ENCODE measurements at places on chromosomes 7 and 10.

GRCh38 chr7:24703296-24703695 is 54.0 kb downstream of the GSDME start:
- DNase-seq: no peak

DNA sequence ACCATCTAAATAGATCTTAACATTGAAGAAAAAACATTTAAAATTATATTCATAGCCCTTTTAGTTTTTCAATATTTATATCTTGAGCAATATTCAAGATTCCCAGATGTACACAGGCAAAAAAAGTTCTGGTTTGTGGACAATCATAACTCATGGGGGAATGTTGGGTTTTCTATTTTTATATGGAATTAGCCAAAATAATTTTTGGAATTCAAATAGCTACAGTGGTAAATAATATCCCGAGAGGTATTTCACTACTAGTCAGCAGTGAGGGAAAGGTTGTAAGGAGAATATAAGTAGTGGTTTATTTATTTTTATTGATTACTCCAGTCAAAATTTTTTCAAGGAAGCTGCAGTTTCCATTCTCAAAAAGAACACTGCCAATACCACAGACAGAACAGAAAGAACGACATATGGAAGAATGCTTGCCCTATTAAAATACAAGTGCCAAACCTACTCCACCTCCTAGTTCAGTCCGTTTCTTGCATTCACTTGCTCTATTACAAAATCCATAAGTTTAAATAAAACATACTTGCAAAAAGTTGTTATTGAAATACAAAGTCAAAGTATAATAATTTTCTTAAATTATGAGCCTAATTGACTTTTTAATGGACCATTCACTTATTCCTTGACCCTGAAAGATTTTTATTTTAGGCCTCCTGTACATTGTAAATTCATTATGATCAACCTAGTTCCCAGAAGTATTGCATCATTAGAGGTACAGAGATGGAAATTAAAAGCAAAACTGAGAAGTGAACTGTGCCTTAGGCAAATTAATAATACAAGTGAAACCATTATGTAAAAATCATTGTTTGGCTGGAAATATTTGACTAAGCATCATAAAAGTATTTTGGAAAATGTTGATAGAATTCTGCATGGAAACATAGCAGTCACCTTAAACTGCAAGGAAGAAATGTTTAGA is 533.2 kb downstream of the PARD3 start:
- no peak for DNase-seq

DNA sequence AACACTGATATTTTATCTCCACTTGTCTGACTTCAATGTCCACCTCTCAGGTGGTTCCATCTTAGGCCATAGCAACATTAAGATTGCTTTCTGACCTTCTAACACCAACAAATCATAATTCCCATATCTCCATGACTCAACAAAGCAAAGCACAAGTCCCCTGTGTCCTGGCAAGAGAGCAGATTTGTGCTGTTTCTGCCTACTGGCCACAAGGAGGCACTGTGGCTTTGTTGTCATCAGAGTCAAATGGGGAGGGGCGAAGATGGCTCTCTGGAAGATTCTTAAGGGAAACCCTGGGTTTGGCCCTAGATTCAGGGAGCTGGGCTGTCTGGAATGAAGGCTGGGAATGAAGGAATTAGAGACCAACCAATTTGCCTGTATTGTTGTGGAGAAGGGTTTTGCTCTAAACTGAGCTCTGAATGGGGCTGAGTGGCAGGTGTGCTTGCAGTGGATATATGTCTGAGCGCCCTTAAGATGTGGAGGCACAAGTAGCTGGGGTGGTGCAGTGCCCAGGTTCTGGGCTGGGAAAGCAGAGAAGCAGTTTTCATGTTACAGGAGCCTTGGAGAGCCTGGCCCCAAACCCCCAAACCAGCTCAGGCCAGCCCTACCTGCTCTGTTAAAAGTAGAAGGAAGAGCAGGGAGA is 154.8 kb upstream of the PRSS58 start:
- peak; percentile 4 for DNase-seq

- no peak for DNase-seq
These were observed 1.7 kb upstream of the SH2B2 start for GRCh38 chr7:102284891-102285539.

GRCh38 chr10:114061789-114062188 is 18.1 kb downstream of the ADRB1 start:
- no peak for DNase-seq

- DNase-seq: no peak
These were observed 101.3 kb downstream of the MDFIC start for GRCh38 chr7:115023219-115023618.

GRCh38 chr7:128914566-128915151 is 4.2 kb upstream of the KCP start:
- no peak for DNase-seq

Measured in NCI-H2171 (cell line).